HCEC 1CT (cell line): ENCODE measurements at places on chromosomes 16 and 17.

DNA sequence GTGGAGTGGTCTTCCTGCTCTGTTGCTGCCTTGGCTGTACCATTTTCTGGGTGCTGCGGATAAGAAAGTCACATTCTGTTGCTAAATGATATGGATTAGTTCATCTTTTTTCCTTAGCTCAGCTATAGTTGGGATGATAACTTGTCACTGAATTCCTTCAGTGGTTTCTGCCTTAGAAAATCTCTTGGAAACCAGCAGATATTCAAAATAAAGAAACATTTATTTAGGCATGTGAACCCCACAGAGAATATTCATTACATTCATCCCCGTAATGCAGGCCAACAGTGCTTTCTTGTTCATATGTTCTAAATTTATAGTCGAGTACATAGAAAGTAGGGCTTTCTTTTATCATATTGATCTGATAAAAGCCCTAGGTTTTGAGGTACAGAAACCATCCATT is 151.3 kb downstream of the CYB561 start:
- no peak for DNase-seq

DNA sequence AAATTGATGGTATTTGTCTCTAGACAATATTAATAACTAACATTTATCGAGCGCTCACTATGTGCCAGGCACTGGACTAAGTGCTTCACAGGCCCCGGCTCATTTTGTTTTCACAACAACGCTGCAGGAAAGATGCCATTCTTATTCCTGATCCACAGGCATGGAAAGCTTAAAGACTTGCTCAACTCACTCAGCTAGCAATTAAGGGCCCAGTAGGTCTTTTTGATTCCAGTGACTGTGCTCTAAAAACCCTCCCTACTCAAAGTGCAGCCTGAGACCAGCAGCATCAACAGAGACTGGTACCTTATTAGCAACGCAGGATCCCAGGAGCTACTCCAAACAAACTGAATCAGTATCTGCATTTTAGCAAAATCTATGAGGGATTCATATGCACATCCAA is 35.3 kb downstream of the CUEDC1 start:
- no peak for DNase-seq

- no peak for DNase-seq
Measured at GRCh38 chr17:20988001-20988636, 54.7 kb downstream of the USP22 start.

GRCh38 chr16:30902029-30902972 is 5.9 kb downstream of the CTF1 start:
- peak; percentile 62 for DNase-seq

DNA sequence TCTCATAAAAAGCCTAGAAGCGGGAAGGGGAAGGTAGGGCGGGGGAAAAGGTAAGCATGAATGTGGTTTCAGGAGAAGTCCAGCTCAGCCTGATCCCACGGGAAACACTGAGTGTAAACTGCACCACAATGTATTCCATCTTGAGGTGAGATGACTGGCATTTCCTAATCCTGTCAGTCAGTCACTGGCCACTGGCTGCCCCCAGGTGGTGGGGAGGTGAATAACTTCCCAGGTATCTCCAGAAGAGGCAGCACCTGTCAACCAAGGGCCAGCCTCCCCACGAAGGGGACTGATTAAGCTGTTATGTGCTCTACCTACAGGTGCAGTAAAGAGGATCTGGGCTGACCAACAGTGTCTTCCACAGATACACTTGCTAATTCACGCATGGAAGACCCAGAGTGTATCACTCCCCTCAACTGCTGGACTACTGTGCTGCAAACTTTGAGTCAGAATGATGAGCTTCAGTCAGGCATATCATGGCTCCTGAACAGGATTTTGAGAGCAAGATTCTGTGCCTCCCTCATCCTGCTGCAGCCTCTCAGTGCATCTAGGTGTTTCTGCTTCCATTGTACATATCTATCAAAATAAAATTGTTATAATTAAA is 108.5 kb upstream of the CCL2 start:
- no peak for DNase-seq

- no peak for DNase-seq
Measured at GRCh38 chr17:11880714-11881113, 116.6 kb downstream of the ZNF18 start.
